Hippocampal formation (tissue), 2 donors: ENCODE measurements at places on chromosomes 2 and 18.

- DNase-seq, result peak; percentile 41
These were observed 71.7 kb upstream of the TAF1B start for GRCh38 chr2:9771481-9772017.

DNA sequence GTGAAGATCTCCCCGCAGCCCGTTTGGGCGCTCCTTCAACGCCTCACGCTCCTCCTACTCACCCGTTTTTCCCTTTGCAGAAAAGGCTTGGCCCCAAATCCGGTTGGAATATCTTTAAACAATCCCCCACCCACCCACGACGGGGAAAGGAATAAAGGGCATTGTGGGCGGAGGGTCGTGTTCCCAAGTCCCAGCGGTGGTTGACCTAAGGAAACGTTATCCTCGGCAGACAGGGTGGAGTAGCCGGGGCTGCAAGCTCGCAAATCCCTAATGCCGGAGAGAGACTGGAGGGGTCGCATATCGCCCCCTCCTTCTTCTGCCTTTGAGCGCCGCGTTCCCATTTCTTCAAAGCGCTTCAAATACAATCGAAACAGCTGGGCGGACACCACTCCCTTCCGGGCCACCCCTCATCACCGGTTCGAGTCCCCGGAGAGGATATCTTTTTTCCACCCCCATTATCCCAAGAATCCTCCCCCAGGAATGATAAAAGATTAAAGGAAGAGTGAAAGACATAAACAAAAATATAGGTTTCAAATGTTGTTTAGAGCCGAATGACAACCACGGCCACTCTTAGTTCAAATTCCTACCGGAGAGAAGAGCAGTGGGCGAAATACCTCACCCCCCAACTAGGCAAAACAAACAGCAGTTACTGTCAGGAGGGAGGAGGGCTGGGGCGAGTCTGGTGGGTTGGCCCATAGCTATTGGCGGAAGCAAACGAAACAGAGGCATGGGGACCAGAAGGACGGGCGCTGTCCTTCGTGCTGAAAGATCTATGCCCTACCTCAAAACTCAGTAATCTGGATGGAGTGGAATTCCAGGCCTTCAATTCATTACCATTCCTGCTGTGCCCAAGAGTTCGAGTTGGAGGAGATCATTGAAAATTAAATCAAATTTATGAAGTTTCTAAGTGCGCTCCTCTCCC lies 2.8 kb upstream of the GAD1 start:
- DNase-seq, result no peak

DNA sequence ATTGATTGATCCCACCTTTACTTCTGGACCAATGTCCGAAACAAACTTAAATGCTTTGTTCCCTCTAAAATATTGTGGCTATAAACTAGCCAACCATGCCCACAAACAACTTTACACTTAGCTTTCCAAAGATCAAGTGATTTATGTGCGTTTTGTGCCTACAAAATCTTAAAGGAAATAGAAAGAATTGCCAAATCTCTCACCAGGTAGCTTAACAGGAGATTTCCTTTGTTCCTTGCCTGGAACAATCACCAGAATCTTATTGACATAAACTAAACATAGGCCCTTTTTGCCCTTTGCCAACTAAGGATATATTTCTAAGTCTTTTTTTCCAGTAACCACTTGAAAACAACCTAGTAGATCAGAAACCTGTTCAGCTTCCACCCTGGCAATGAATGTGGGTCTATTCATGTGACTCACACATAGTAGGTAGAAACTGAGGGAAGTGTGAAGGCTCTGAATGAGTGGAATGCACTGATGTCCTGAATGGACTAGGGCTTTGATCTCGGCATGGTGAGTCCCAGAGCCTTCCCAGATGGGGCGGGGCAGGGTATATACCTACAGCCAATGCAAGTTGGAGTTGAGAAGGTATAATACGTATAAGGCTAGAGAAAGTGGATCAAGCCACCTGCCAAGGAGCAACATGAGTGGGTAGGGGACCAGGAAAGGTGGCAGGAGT lies 94.6 kb upstream of the PPP1CB start:
- no peak for DNase-seq

- no peak for DNase-seq
These were observed 41.4 kb upstream of the ID2 start for GRCh38 chr2:8640498-8640897.

DNA sequence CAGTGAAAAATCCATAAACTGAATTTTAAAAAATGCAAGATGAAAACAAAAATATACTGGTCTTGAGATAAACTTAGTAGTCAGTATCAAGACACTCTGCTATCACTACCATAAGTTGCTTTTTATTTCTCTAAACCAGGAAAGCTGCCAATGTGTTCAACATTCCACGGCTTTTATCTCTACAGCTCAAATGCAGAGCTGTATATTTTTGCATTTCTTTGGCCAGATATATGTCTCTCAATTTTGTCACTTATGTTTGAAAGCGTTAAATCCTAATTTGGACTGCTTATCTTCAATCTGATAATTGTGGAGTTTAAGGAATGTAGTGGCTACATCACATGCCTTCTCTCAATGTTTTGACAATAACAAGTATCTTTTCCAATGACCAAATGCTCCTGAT lies 609.5 kb downstream of the EPHA4 start:
- no peak for DNase-seq

- DNase-seq, result no peak
These were observed 139.4 kb downstream of the ASB1 start for GRCh38 chr2:238566001-238566645.
